ENCODE measurements at places on chromosomes 12 and 14.
A peak's percentile ranks its signal among the peaks of the same experiment; 100 is the strongest.

DNA sequence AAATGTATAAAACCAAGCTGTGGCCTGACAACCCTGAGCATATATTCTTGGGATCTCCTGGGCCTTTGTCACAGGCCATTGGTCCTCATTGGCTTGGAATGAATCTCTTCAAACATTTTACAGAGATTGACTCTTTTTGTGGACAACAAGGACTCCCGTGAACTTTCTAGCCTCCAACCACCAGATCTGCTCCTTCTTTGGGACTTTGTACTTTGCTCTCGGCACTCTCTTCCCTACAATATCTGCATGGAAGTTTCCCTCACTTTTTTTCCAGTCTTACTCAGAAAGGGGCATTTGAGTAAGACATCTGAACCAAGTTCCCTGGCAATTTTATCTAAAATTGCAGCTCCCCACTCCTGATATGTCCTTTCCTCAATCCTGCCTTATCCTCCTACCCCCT, 158.8 kb downstream of the PHLDA1 start:
- no peak for DNase-seq

DNA sequence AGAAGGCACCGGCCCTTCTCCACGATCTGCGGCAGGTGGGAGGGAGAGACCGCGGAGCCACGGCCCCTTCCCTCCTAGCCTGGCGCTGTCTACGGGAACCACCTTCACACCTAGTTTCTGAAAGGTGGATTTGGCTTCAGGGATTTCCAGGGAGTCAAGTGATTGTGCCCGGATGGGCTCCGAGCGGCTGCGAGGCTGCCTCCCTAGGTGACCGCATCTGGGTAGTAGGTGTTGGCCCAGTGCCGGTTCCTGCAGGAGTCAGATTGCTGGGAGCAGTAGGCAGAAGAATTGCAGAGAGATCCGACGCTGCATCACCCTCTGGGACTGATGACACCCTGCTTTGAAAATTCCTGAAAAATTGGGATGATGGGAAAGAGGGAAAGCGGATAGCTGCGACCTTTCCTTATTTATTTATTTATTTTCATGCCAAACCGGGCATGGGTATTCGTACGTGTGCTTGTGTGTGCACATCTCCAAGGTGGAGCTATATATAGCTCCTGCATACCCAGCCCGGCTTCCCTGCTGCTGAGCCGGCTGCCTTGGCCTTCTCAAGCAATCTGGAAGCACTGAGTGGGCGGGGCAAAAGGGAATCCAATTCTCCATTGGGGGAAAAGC, 1.1 kb downstream of the CNTN1 start:
- peak; percentile 95 for DNase-seq

DNA sequence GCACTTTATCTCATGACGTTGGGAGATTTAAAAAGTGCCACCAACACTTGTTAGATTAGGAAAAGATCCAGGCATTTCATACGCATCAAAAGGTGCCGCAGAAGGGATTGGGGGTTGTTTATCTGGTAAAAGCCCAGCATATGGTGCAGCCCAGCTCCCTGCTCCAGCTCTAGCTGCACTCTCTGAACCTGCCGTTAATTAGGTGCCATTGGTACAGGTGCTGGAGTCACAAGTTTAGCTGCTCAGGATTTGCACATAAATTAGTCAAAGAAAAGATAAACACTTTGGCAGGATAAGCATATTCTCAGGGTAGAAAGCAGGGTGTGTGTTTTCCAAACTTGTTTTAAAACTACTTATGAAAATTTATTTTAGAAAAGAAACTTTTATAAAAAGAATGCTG, 932.6 kb upstream of the TMEM132C start:
- DNase-seq, result no peak

- DNase-seq, result peak; percentile 29
Observed at GRCh38 chr12:24960222-24960855, 11.4 kb upstream of the BCAT1 start.

GRCh38 chr12:1619587-1619986, 9.4 kb upstream of the WNT5B start:
- DNase-seq, result no peak

DNA sequence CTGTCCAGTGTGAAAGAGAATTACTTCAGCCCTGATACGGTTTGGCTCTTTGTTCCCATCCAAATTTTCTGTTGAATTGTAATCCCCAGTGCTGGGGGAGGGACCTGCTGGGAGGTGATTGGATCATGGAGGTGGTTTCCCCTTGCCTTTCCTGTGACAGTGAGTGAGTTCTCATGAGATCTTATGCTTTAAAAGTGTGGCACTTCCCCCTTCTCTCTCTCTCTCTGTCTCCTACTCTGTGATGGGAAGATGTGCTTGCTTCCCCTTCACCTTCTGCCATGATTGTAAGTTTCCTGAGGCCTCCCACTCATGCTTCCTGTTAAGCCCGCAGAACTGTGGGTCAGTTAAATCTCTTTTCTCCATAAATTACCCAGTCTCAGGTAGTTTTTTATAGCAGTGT, 5.5 kb upstream of the SLC15A5 start:
- DNase-seq, result no peak

- DNase-seq, result no peak
Observed at GRCh38 chr14:50677527-50678063, 9.5 kb upstream of the SAV1 start.

GRCh38 chr12:80161612-80162011, 62.3 kb downstream of the OTOGL start:
- no peak for DNase-seq

DNA sequence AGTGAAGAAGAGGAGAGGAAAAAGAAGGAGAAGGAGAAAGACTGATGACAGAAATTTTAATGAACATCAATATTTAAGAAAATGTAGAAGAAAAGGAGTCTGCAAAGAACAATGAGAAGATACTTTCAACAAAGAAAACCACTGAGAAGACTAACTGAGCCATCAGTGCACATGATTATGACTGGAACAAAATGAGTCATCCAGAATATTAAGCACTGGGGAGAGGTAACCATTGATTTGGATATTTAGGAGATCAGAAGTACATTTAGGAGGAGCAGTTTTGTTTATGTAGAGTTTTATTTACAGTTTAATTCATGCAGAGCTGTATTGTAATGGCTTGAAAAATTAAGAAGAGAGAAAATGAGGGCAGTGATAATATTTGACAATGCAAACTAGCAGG, 159.1 kb downstream of the C12orf50 start:
- DNase-seq, result no peak

- no peak for DNase-seq
Observed at GRCh38 chr12:33926095-33926494, 96.2 kb upstream of the ALG10 start.

GRCh38 chr12:96398424-96399119, 1.7 kb downstream of the CDK17 start:
- no peak for DNase-seq

DNA sequence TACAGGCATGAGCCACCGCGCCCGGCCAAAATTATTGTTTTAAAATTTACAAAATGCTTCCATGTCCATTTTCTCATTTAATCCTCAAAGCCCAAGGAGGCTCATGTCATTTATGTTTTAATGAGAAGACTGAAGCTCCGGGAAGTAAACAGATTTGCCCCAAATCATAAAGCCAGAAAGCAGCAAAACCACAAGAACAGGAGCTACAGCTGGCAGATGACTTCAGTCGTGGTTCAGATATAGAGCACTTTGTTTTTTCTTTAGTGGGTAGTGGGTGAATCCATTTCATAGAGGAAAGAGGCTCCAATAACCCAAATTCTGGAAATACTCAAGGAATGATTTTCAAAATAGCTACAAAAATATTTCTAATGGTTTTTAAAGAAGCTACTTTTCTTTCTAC, 45.4 kb upstream of the VPS33A start:
- DNase-seq, result no peak

DNA sequence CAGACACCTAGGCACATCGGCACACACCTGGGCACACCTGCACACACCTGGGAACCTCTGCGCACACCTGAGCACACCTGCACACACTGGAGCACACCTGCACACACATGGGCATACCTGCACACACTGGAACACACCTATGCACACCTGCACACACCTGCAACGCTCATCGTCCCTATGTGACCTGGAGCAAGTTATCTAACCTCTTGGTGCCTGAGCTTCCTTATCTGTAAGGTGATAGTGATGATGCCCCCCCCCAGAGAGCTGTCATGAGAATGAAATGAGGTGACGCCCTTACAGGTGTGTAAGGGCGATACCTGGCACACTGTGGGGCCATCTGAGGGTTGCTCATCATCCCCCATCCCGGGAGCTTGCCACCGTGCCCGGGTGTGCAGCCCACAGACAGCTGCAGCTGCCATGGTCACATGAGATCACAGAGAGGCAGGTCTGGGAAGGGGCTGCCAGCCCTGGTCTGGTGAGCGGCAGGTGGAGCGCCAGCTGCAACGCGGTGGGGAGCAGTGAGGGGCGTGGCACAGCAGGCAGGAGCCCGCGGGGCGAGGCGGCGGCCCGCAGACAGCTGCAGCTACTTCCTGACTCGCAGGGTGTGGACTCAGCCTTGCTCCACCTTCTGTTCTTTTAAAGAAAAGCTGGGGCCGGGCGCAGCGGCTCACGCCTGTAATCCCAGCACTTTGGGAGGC, 59.9 kb upstream of the FBRSL1 start:
- DNase-seq, result peak; percentile 96
